ENCODE measurements at places on chromosomes 16 and 17. TPM values are rescaled to one million over a fixed set of nuclear protein-coding genes. Genes with fewer than 3 reads are reported as not detected.

SULT1A2 gene
- total RNA-seq = 0.26 TPM

XYLT1 gene
- total RNA-seq = 21.8 TPM

PABPN1L gene
- not detected for total RNA-seq

SRCIN1 gene
- not detected for total RNA-seq

NOTUM gene
- total RNA-seq = 0.51 TPM

FBXL19 gene
- 14.5 TPM for total RNA-seq

ANKRD40CL gene
- total RNA-seq = not detected

LITAF gene
- total RNA-seq = 79.6 TPM

AOC3 gene
- total RNA-seq = 0.26 TPM

TMEM238L gene
- not detected for total RNA-seq

PLA2G10 gene
- total RNA-seq = not detected

KRTAP2-3 gene
- not detected for total RNA-seq

NPTX1 gene
- total RNA-seq = 31.2 TPM

RHBDL3 gene
- 0.17 TPM for total RNA-seq

DNAH3 gene
- not detected for total RNA-seq

KCTD19 gene
- total RNA-seq = under 0.01 TPM

MFAP4 gene
- total RNA-seq = 137 TPM

OSGIN1 gene
- total RNA-seq = 6.6 TPM

MGAT5B gene
- total RNA-seq = 0.17 TPM

HOXB2 gene
- 12.2 TPM for total RNA-seq

AGRP gene
- not detected for total RNA-seq

ACE gene
- 2.5 TPM for total RNA-seq

RAB11FIP3 gene
- 17.5 TPM for total RNA-seq
